A375 (cell line): ENCODE measurements at places on chromosomes 2 and 18. TPM values are rescaled to one million over a fixed set of nuclear protein-coding genes. Genes with fewer than 3 reads are reported as not detected.

Gene MPP4
- total RNA-seq: 9.0 and 15.0 TPM in 2 replicates

Gene POTEJ
- total RNA-seq: 0.03 and 0.19 TPM in 2 replicates

Gene CCBE1
- 8.2 and 10.1 TPM in 2 replicates for total RNA-seq

Gene CCDC68
- not detected in 2 replicates for total RNA-seq

Gene COL3A1
- not detected in 2 replicates for total RNA-seq

Gene ALPG
- total RNA-seq: not detected in 2 replicates

Gene ONECUT2
- 0.08 and 0.15 TPM in 2 replicates for total RNA-seq

Gene UGT1A8
- total RNA-seq: not detected in 2 replicates

Gene NT5C1B
- total RNA-seq: not detected in 2 replicates

Gene TMEM17
- 4.3 TPM in 2 replicates for total RNA-seq

Gene RNF152
- total RNA-seq: 0.57 and 1.2 TPM in 2 replicates

Gene C2orf80
- total RNA-seq: not detected in 2 replicates

Gene CFAP65
- 0.08 TPM in 1 of 2 replicates, not detected in the other for total RNA-seq

Gene PAPOLG
- total RNA-seq: 6.7 and 7.4 TPM in 2 replicates

Gene MXD1
- total RNA-seq: 6.3 and 8.0 TPM in 2 replicates

Gene RAX
- total RNA-seq: not detected in 2 replicates

Gene CNRIP1
- 6.5 and 7.6 TPM in 2 replicates for total RNA-seq

Gene MROH2A
- total RNA-seq: not detected in 2 replicates

Gene PRR30
- not detected in 2 replicates for total RNA-seq

Gene CSRNP3
- total RNA-seq: 0.15 and 3.9 TPM in 2 replicates

Gene REG3G
- total RNA-seq: 1.1 TPM in 1 of 2 replicates, not detected in the other

Gene TMBIM1
- 30.9 and 33.7 TPM in 2 replicates for total RNA-seq

Gene ADAM23
- 2.9 and 4.9 TPM in 2 replicates for total RNA-seq

Gene CHAC2
- 11.7 and 14.1 TPM in 2 replicates for total RNA-seq

Gene DAPL1
- total RNA-seq: not detected in 2 replicates

Gene CHPF
- total RNA-seq: 106 and 121 TPM in 2 replicates

Gene SOS1
- 7.8 and 8.1 TPM in 2 replicates for total RNA-seq

Gene INPP5D
- 0.37 and 0.72 TPM in 2 replicates for total RNA-seq

Gene LDLRAD4
- under 0.01 and 1.6 TPM in 2 replicates for total RNA-seq

Gene GKN1
- total RNA-seq: not detected in 2 replicates

Gene PHOSPHO2
- total RNA-seq: 2.8 and 3.0 TPM in 2 replicates

Gene DES
- not detected in 2 replicates for total RNA-seq

Gene NPPC
- 0.50 and 2.9 TPM in 2 replicates for total RNA-seq

Gene GALNT1
- total RNA-seq: 21.1 and 27.9 TPM in 2 replicates

Gene SERPINB13
- not detected in 2 replicates for total RNA-seq

Gene CDKL4
- 0.19 TPM in 1 of 2 replicates, not detected in the other for total RNA-seq

Gene CD8A
- total RNA-seq: 0.08 TPM in 1 of 2 replicates, not detected in the other

Gene CD207
- 0.11 TPM in 1 of 2 replicates, not detected in the other for total RNA-seq

Gene IL36RN
- not detected in 2 replicates for total RNA-seq

Gene SAG
- total RNA-seq: 0.04 TPM in 1 of 2 replicates, not detected in the other

Gene CIB4
- not detected in 2 replicates for total RNA-seq

Gene LIMS3
- total RNA-seq: 0.11 TPM in 1 of 2 replicates, not detected in the other

Gene RBM44
- total RNA-seq: 0.16 and 0.53 TPM in 2 replicates

Gene CHMP3
- 62.5 and 69.1 TPM in 2 replicates for total RNA-seq

Gene MC4R
- total RNA-seq: 0.23 TPM in 1 of 2 replicates, not detected in the other

Gene LINC00305
- not detected in 2 replicates for total RNA-seq

Gene FN1
- 44.3 and 65.8 TPM in 2 replicates for total RNA-seq

Gene ANKRD30B
- total RNA-seq: 0.23 and 1.4 TPM in 2 replicates

Gene HTR2B
- not detected in 2 replicates for total RNA-seq

Gene GPATCH11
- 6.9 and 7.2 TPM in 2 replicates for total RNA-seq

Gene CELF4
- not detected in 2 replicates for total RNA-seq

Gene WDR35
- total RNA-seq: 17.1 and 18.4 TPM in 2 replicates

Gene SLC23A3
- 0.19 and 0.42 TPM in 2 replicates for total RNA-seq

Gene FAM124B
- total RNA-seq: not detected in 2 replicates

Gene ALPP
- 0.13 and 0.26 TPM in 2 replicates for total RNA-seq

Gene C2orf78
- not detected in 2 replicates for total RNA-seq
